Stimulated activated CD8-positive, alpha-beta memory T cell treated with anti-CD3 and anti-CD28 coated beads, Interleukin-2, amount 100 ng/mL, for 48 hours (primary cell): ENCODE measurements at places on chromosomes 6 and 20.

DNA sequence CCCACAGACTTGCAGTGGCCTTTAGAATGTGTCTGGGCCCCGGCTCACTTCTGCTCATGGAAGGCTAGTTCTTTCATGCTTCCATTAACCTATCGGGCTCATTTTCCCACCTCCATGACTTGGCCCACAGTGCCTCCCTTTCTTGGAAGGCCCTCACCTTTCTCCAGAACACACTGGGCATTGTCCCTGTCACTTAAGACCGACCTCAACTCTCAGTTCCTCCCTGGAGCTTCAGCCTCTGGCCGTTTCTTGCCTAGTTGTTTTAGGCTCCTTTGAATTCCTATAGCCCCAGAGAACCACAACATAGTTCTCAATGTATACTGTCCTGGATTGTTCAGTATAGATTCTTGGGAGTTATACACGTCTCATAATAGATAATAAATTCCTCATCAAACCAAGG lies 19.3 kb upstream of the TNFAIP3 start:
- DNase-seq: no peak

DNA sequence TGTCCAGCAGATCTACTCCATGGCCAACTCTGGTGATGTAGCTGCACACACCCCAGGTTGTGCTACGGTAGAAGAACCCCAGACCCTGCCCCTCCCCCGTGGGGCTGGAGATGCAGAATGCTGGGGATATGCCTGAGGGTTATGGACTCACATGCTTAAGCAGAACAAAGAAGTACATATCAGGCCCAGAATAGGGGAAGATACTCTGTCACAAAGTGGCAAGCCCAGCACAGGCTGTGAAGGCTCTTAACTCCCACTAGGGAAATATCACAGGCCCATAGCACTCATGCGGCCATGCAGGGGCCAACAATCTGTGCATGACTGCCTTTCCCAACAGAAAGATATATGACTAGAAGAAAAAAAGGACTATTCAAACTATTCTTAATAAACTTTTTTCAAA lies 234.9 kb downstream of the KCNQ5 start:
- no peak for DNase-seq

DNA sequence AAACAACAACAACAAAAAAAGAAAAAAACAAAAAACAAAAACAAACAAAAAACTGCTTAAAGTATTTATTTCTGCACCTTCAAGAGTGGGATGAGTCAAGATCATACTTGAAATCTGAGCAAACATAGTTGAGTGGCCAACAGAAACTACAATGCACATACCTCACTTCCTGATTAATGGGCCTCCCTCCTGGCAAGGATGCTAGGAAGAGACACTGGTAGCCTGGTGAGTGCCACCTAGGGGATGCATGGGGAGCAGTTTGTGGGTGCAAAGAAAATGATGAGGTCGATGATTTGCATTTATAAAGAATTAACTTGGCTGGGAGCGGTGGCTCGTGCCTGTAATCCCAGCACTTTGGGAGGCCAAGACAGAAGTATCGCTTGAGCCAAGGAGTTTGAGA lies 808.1 kb downstream of the MAFB start:
- no peak for DNase-seq

GRCh38 chr6:35893246-35893645 lies 27.7 kb downstream of the SRPK1 start:
- no peak for DNase-seq

DNA sequence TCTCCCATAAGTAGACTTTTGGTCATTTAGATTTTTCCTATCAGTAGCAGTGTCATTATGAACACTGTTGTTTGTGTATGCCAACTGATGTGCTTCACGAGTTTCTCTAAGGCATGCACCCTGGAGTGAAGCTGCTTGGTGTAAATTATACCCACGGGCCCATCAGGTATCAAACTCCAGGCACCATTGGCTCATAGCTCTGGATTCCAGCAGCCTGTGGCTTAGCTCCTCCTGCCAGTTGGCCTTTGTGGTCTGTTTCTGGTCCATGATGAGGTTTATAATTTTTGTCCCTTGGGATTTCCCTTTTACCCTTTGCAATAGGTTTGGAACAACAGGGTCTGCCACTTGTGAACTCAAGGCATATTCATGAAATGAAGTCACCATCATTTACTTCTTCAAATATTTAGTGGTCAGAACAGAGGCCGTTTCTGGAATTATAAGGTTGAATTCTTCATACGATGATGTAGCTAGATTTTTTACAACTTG lies 350.5 kb downstream of the PRL start:
- no peak for DNase-seq
